ENCODE measurements at places on chromosomes 13 and 19.
A peak's percentile ranks its signal among the peaks of the same experiment; 100 is the strongest.

GRCh38 chr13:98890186-98890585, 87.7 kb downstream of the DOCK9 start:
- DNase-seq, result peak; percentile 71

GRCh38 chr19:32406161-32407003, 812 bp downstream of the DPY19L3 start:
- DNase-seq, result peak; percentile 12

- DNase-seq, result no peak
Observed at GRCh38 chr13:72523049-72523448, 204.4 kb downstream of the MZT1 start.

DNA sequence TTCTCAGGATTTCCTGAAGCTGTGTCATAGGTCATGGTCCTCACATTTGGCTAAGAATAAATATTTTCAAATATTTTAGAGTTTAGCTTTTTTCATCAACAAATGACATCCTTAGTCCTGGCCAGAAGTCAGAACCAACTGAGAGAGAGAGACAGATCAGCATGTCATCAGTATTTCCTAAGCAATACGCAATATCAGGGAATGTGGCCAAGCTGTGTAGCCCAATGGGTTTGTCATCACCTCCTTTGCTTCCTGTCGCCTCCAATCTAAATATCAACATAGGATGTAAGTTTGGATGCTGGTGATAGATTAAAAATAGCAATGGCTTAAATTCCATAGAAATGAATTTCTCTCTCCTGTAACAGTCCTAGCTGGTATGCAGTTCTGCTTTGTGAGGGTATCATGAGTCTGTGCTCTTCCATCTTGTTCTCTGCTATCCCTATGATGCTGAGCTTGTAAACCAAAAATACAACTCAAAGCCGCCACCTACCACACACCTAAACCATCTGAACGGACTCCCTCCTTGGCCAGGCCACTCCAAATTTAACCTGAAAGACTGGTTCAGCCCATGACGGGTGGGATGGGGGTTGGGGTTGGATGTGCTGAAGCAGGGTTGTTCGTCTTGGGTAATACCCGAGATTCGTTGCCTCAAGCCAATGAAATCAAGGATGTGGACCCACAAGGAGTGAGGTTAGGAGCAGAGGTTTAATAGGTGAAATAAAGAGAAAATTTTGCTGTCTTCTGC, 10.0 kb upstream of the IGSF23 start:
- DNase-seq, result peak; percentile 97

- no peak for DNase-seq
Observed at GRCh38 chr19:10422046-10422461, 1.7 kb downstream of the PDE4A start.

GRCh38 chr13:47252627-47253026, 355.8 kb upstream of the HTR2A start:
- no peak for DNase-seq

DNA sequence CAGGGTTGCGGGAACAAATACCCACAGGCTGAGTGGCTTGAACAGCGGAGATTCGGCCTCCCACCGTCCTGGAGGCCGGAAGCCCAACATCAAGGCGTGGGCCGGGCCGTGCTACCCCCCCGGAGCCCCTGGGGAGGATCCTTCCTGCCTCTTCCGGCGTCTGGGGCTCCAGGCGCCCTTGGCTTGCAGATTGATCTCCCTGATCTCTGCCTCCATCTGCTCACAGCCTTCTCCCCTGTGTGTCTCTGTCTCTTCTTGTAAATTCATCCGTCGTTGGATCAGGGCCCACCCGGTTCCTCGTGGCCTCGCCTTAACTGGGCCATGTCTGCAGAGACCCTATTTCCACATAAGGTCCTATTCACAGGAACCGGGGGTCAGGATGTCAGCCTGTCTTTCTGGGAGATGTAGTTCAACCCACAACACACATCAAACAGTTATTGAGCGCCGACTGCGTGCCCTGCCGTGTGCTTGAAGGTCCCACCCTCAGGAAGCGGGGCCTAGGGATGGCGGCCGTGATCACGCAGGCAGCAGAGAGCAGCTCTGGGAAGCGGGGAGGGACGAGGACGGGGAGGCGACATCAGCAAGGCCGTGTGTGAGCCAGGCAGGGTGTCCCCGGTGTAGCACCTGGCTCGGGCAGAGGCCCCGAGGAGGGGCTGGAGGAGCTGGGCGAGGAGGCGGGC, 21.3 kb downstream of the HCN2 start:
- peak; percentile 28 for DNase-seq

DNA sequence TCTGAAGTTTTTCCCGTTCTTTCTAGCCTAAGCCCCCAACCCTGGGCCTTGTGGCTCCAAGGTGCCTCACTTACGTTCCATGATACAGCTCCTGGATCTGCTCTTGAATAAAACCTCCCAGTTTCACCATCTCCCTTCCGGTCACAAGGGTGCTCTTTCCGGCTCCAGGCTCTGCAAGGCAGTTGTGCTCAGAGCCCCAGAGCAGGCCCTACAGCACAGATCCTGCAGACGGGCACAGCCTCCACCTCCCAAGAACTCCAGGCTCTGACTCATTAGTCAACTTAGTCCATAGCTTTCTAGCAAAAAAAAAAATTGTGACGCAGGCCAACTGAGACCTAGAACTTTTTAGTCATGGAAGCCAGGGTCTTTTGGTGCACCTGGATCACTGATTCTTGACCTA, 33.9 kb upstream of the SLC7A10 start:
- DNase-seq, result no peak

- DNase-seq, result no peak
Observed at GRCh38 chr13:112828082-112828699, 138.4 kb downstream of the ATP11A start.

GRCh38 chr19:33470686-33471085, 50.9 kb downstream of the PEPD start:
- DNase-seq, result no peak

- DNase-seq, result no peak
Observed at GRCh38 chr19:47650700-47651099, 41.8 kb downstream of the BICRA start.

DNA sequence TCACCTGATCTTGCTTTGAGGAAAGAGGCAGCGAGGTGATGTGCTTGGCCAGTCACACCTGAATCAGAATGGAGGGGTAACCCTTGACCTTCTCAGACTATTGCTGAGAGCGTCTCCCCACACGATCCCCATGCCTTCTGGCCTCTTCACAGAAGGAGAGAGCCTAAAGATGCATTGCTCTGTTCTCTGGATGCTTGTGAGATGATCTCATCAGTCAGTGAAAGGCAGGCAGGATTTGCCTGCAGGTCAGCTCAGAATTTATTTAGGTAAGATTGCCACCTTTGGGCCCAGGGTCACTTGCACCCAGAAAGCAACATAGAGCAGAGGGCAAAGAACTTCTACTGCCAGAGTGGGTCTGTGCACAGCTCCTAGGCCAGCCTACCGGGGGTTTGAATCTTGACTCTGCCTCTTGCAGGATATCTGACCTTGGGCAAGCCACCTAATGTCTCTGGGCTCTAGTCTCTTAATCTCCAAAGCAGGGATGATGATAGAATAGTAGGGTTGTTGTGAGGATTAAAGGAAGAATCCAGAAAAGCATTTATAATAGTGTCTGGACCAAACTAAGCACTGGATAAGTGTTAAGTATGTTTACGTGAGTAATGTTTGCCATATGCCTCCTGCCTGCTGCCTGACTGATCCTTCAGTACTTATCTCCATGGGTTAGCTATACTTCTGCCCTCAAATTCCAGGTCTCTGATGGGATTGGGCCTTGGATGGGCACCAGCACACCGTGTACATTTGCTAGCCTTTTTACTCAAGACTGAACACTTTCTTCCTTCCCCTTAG, 8.4 kb upstream of the FLT1 start:
- DNase-seq, result no peak

- DNase-seq, result peak; percentile 29
Observed at GRCh38 chr19:53365899-53366493, 491 bp downstream of the ZNF525 start.

- no peak for DNase-seq
Observed at GRCh38 chr13:95754069-95754468, 77.1 kb downstream of the DNAJC3 start.

DNA sequence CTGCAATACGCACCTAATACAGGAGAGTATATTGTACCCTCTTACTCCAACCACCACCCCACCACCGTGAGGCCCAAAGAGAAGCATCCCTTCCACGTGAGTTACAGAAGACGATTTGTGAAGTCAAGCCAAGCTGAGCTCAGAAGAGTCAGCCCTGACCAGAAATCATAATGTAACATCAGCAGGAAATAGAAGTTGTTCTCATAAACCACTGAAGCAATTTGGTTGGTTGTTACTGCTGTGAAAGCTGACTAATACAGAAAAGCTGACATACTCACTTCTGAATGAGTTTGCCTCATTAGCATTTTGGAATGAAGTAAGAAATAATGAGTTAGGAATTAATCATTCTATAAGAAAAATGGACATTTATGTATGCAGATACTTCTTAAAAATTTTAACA, 749.4 kb upstream of the SLC10A2 start:
- DNase-seq, result no peak

DNA sequence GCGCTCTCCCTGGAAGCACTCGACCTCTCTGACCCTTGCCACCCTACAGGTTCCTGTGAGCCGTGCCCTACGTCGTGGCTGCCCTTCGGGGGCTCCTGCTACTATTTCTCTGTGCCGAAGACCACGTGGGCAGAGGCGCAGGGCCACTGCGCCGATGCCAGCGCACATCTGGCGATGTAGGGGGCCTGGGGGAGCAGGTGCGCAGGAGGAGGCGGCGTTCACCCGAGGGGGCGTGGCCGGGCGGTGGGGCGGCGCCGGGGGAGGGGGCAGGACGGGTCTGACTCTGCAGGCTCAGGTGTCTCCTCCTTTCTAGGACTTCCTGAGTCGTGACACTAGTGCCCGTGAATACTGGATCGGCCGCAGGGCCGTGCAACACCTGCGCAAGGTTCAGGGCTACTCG, 26.4 kb downstream of the CLEC4M start:
- DNase-seq, result no peak

DNA sequence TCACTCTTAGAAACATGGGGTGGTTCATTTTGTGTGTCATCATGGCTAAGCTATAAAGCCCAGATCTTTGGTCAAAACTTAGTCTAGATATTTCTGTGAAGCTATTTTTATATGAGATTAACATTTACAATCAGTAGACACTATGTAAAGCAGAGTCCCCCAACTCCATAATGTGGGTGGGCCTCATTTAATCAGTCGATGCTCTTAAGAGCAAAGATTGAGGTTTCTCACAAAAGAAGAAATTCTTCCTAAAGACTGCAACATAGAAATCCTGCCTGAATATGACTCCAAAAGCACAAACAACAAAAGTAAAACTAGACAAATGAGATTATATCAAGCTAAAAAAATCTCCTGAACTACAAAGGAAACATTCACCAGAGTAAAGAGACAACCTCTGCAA, 642.2 kb downstream of the DIAPH3 start:
- DNase-seq, result no peak

GRCh38 chr19:42571116-42571515, 23.6 kb downstream of the CEACAM8 start:
- DNase-seq, result no peak

- peak; percentile 37 for DNase-seq
Observed at GRCh38 chr19:33434886-33435705, 61.6 kb downstream of the CEBPG start.

DNA sequence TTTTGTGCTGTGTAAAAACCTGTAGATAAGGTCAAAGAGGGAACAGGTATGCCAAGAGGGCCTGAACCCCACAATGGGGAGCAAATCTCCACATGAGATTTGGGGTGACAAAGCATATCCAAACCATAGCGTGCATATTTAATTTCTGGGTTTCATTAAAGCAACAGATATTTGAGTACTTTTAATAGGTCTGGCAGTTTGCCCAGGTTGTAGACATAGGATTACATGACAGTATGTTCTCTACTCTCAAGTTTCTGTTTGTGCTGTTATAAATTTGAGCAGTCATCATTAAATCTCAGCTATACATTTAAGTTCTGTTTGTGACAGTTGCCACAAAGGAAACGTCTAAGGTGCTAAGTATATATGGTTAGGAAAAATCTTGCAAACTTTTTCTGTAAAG, 236.4 kb downstream of the ATP8A2 start:
- no peak for DNase-seq

DNA sequence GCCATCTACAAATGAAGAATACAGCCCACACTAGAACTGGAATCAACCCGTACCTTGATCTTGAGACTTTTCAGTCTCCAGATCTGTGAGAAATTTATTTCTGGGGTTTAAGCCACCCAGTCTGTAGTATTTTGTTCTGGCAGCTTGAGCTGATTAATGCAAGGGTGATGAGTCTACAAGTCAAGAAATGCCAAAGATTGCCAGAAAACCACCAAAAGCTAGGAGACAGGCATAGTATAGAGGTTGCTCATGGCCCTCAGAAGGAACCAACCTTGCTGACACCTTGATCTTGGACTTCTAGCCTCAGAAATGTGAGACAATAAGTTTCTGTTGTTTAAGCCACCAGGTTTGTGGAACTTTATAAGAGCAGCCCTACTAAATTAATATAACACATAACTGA, 428.2 kb upstream of the KLF12 start:
- DNase-seq, result no peak

- no peak for DNase-seq
Observed at GRCh38 chr19:13451434-13451995, 54.8 kb downstream of the CACNA1A start.

- DNase-seq, result peak; percentile 84
Observed at GRCh38 chr19:1177322-1178114, 3.5 kb upstream of the SBNO2 start.

DNA sequence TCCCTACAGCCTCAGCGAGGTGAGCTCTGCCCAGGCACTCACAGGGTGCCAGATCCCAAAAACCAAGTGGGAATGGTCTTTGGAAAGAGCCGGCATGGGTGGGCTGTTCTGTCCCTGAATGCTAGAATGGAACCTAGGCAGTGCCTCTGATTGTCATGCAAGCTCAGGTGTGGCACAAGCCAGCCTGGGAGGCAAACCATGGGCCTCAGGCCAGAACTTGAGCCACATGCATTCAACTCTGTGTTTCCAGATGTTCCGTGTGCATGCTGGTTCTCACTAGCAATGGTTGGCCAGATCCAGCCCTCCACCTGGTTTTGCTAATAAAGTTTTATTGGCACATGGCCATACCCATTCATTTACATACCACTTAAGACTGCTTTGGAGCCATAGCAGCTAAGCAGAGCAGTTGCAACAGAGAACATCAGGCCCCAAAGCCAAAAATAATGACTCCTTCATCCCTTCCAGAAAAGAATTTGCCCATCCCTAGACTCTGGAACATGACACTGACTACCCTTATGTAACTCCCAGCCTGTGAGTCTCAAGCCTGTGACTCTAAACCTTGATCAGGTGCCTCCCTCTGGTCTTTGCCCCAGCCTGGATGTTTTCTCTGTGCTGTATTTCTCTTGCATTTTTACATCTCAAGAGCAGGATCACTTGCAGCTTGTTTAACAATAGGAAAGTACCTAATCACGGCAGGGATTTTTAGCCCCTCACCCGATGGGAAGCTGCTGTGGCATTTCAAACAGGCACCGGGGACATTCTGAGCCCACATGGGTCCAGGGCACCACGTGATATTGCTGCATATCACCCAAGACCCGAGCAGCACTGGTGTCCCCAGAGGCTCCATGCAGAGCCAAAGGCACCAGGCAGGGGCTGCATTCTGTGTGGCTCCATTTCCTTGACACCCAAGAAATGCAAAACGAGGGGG, 55.4 kb upstream of the USE1 start:
- DNase-seq, result no peak

- DNase-seq, result no peak
Observed at GRCh38 chr13:103039183-103039582, 27.0 kb downstream of the SLC10A2 start.

GRCh38 chr13:39462428-39462827, 140.6 kb downstream of the LHFPL6 start:
- DNase-seq, result no peak

- no peak for DNase-seq
Observed at GRCh38 chr19:20164456-20164855, 2.6 kb upstream of the ZNF486 start.
